Endothelial cell (in vitro differentiated cells): ENCODE measurements at places on chromosomes 6 and 20.

DNA sequence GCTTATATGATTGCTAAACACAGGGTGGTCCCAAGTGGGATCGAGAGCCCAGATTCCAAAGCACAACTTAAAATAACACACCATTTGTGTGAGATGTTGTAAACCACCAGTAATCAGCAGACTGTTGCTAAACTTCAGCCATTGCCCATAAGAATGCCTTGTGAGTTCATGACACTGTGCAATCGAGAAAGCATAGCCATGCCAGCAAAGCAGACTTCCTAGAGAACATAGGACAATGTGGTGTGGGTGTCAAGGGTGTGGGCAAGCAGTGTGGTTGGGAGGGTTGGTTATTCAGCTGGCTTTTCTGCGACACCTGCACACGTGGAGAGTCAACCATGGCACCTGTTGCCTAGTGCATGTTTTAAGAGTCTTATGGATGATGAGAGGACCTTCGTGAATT lies 16.1 kb upstream of the CALHM6 start:
- no peak for DNase-seq
- H3K27ac ChIP-seq, result no peak overlapping the region
- no peaks in the 10 kb centered on the region for H3K36me3 ChIP-seq
- peaks cover 5% of the 10 kb centered on the region for H3K27me3 ChIP-seq
- H3K4me1 ChIP-seq, result peaks cover 50% of the 10 kb centered on the region
- H3K4me3 ChIP-seq, result no peak overlapping the region

- no peaks in the 10 kb centered on the region for H3K36me3 ChIP-seq
- no peak overlapping the region for H3K27ac ChIP-seq
- peaks cover 5% of the 10 kb centered on the region for H3K27me3 ChIP-seq
- H3K4me3 ChIP-seq, result no peak overlapping the region
- H3K4me1 ChIP-seq, result peaks cover 6% of the 10 kb centered on the region
- DNase-seq, result peak; percentile 94
Measured at GRCh38 chr20:43749734-43750294, 23.0 kb upstream of the GTSF1L start.

DNA sequence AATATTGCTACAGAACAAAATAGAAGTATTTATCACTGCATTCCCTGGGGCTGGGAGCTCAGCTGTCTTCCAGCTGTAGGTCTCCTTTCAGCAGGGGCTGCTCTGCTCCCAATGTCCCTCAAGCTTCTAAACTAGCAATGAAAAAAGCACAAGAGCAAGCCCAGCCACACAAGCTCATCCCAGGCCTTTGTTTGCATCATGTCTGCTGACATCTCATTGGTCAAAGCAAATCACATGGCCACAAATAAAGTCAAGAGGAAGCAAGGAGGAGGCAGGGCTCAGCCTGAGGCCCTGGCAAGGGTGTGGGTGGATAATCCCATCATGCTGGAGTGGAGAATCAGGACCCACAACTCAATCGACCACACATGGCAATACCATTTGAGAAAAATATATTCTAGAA lies 2.2 kb upstream of the BFSP1 start:
- no peak for DNase-seq
- H3K4me3 ChIP-seq, result no peak overlapping the region
- peaks cover 6% of the 10 kb centered on the region for H3K27me3 ChIP-seq
- peaks cover 4% of the 10 kb centered on the region for H3K4me1 ChIP-seq
- H3K36me3 ChIP-seq, result no peaks in the 10 kb centered on the region

DNA sequence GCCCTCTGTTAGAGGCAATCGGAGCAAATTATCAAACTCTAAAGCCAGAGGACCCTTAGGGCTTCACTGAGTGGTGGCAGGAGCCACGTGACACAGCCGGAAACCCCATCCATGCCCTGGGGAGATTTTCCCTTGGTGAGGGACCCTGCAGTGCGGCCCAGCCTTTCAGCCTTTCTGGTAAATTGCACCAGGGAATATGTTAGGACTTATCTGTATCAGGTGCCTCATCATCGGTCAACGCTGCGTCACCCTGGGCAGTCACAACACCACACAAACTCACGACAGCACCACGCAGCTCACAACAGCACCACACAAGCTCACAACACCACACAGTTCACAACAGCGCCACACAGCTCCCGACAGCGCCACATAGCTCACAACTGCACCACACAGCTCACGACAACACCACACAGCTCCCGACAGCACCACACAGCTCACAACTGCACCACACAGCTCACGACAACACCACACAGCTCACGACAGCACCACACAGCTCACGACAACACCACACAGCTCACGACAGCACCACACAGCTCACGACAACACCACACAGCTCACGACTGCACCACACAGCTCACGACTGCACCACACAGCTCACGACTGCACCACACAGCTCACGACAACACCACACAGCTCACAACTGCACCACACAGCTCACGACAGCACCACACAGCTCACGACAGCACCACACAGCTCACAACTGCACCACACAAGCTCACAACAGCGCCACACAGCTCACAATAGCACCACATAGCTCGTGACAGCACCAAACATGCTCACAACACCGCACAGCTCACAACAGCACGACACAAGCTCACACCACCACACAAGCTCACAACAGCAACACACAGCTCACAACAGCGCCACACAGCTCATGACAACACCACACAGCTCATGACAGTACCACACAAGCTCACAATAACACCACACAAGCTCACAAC lies 199.0 kb downstream of the DLL1 start:
- no peaks in the 10 kb centered on the region for H3K36me3 ChIP-seq
- no peak for DNase-seq
- no peak overlapping the region for H3K27ac ChIP-seq

DNA sequence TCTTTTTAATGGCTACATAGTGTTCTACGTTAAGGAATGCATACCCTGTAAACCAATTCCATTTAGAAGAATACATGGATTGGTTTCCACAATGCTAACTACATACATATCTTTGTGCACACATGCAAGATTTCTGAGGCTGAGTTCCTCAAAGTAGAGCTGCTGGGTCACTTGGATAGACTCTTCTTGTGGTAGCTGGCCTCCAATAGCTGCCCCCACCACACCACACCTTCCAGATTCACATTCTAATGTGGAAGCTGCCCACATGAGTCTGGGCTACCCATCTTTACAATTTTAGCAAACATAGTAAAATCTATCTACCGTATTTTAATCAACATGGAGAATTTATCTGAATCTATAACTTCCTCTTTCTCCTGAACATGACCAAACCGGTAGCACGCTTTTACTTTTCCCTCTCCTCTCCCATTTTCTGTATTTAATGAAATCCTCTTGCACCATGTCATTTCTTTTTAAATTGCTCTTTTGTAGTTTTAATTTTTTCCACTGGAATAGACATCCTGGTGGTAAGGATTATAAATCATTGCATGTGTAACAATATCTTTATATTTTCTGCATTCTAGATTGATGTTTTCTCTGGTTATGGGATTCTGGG lies 74.7 kb upstream of the CITED2 start:
- H3K27me3 ChIP-seq, result no peaks in the 10 kb centered on the region
- H3K4me3 ChIP-seq, result no peak overlapping the region
- DNase-seq, result no peak

- DNase-seq, result no peak
- H3K27me3 ChIP-seq, result no peaks in the 10 kb centered on the region
- H3K4me1 ChIP-seq, result no peaks in the 10 kb centered on the region
- no peak overlapping the region for H3K27ac ChIP-seq
Measured at GRCh38 chr6:82217018-82217586, 30.4 kb downstream of the IBTK start.

GRCh38 chr20:36491901-36492617 lies 49.3 kb upstream of the MYL9 start:
- H3K36me3 ChIP-seq, result peaks cover 27% of the 10 kb centered on the region
- peak overlapping the region; percentile 33 for H3K4me3 ChIP-seq
- peak; percentile 28 for DNase-seq
- peak overlapping the region; percentile 96 for H3K27ac ChIP-seq
- H3K4me1 ChIP-seq, result peaks cover 34% of the 10 kb centered on the region

GRCh38 chr6:158086504-158087223 lies 81.4 kb downstream of the SERAC1 start:
- H3K4me3 ChIP-seq, result peak overlapping the region; percentile 37
- no peak for DNase-seq
- H3K36me3 ChIP-seq, result peaks cover 29% of the 10 kb centered on the region
- H3K27ac ChIP-seq, result no peak overlapping the region
- peaks cover 6% of the 10 kb centered on the region for H3K27me3 ChIP-seq

GRCh38 chr6:170134031-170134470 lies 156.8 kb downstream of the DLL1 start:
- no peaks in the 10 kb centered on the region for H3K4me1 ChIP-seq
- peaks cover 5% of the 10 kb centered on the region for H3K36me3 ChIP-seq
- no peak overlapping the region for H3K27ac ChIP-seq

DNA sequence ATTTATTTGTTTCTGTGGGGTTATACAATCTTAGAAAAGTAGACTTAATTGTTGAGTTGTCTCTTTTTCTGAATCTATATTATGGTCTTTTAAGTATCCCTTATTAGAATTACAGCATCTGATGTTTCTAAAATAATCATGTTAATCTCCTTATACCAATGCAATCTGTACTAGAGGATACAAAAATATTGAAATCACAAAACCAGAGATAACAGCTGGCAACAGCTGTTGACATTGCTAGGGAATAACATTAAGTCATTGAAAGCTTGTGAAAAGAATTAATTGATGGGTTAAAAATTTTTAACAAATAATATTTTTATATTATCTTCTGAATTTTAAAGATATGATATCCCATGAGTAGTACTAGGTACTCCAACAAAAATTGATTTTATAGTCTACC lies 162.6 kb downstream of the COL19A1 start:
- H3K4me1 ChIP-seq, result peaks cover 3% of the 10 kb centered on the region
- peaks cover 3% of the 10 kb centered on the region for H3K27me3 ChIP-seq
- no peak overlapping the region for H3K27ac ChIP-seq
- H3K4me3 ChIP-seq, result no peak overlapping the region

- no peaks in the 10 kb centered on the region for H3K36me3 ChIP-seq
- no peak for DNase-seq
- H3K4me1 ChIP-seq, result peaks cover 3% of the 10 kb centered on the region
- no peak overlapping the region for H3K27ac ChIP-seq
Measured at GRCh38 chr6:39421383-39422225, 99.1 kb upstream of the KCNK16 start.

GRCh38 chr6:72620871-72621290 lies 983 bp upstream of the KCNQ5 start:
- no peak overlapping the region for H3K27ac ChIP-seq
- peak; percentile 12 for DNase-seq
- H3K4me1 ChIP-seq, result peaks cover 15% of the 10 kb centered on the region
- peaks cover 18% of the 10 kb centered on the region for H3K27me3 ChIP-seq
- peak overlapping the region; percentile 59 for H3K4me3 ChIP-seq

GRCh38 chr20:13041574-13042457 lies 33.0 kb downstream of the SPTLC3 start:
- no peak overlapping the region for H3K27ac ChIP-seq
- DNase-seq, result no peak
- H3K36me3 ChIP-seq, result no peaks in the 10 kb centered on the region
- H3K4me1 ChIP-seq, result no peaks in the 10 kb centered on the region
- peaks cover 4% of the 10 kb centered on the region for H3K27me3 ChIP-seq
- H3K4me3 ChIP-seq, result no peak overlapping the region

GRCh38 chr6:86016567-86016966 lies 373.9 kb upstream of the SYNCRIP start:
- no peak overlapping the region for H3K27ac ChIP-seq
- no peaks in the 10 kb centered on the region for H3K4me1 ChIP-seq
- no peak overlapping the region for H3K4me3 ChIP-seq

GRCh38 chr6:154878871-154879491 lies 116.1 kb upstream of the TIAM2 start:
- H3K27ac ChIP-seq, result no peak overlapping the region
- DNase-seq, result no peak
- peaks cover 3% of the 10 kb centered on the region for H3K4me1 ChIP-seq

GRCh38 chr6:100300221-100300736 lies 164.4 kb downstream of the SIM1 start:
- no peak overlapping the region for H3K4me3 ChIP-seq
- no peak overlapping the region for H3K27ac ChIP-seq
- peaks cover 7% of the 10 kb centered on the region for H3K4me1 ChIP-seq

DNA sequence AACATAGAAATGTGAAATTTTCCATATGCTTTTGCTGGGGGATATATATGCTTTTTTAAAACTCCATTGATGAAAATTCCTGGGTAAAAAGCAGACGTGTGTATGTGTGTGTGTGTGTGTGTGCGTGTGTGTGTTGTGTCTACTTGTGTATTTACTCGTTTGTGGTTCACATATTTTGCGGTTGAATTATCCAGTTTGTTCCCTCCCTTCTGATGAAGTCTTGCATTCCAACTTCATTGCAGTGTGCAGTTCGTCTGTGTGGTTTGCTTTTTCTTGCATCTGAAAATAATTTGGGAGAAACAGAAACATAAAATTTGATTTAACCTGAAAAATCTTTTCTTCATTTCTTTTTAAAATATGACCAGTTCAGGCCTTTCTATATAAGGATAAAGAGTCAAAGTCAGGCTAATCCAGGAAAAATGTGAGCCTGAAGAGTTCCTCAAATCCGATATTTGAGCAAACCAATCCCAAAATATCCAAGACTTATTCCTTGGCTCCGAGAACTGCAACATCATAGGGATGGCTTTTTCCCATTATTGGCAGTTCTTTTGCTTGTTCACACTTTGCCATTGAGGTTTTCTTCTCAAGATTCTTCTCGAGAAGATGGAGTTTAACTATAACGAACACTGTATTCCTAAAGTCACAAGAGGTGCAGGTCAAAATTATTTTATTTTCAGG lies 202.2 kb upstream of the CCN2 start:
- peaks cover 3% of the 10 kb centered on the region for H3K4me1 ChIP-seq
- DNase-seq, result no peak
- H3K4me3 ChIP-seq, result no peak overlapping the region
- peaks cover 1% of the 10 kb centered on the region for H3K27me3 ChIP-seq

DNA sequence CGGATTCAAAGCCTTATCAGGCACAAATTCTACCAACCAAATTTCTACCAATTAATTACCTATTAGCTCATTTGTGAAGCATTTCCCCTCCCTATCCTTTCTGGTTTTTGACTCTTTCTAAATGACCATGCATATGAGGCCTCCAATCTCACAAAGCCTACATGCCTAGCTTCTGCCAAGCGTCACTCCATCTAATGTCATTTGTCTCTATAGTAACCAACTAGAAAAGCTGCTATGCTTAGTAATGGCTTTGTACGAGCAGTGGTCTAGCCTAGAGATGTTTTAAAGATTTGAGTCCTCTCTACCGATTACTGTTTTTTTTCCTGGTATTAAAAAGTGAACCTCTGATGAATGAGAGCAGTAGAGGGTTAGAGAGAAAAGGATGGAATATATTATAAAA lies 4.8 kb upstream of the ASF1A start:
- H3K4me3 ChIP-seq, result no peak overlapping the region
- no peak overlapping the region for H3K27ac ChIP-seq
- H3K4me1 ChIP-seq, result peaks cover 26% of the 10 kb centered on the region
- no peaks in the 10 kb centered on the region for H3K36me3 ChIP-seq
- H3K27me3 ChIP-seq, result peaks cover 7% of the 10 kb centered on the region

GRCh38 chr20:6711951-6712649 lies 55.4 kb upstream of the BMP2 start:
- DNase-seq, result no peak
- H3K36me3 ChIP-seq, result no peaks in the 10 kb centered on the region
- peak overlapping the region; percentile 75 for H3K27ac ChIP-seq
- H3K27me3 ChIP-seq, result no peaks in the 10 kb centered on the region

GRCh38 chr20:842547-842940 lies 9.0 kb downstream of the FAM110A start:
- peaks cover 26% of the 10 kb centered on the region for H3K4me1 ChIP-seq
- no peak for DNase-seq
- peaks cover 11% of the 10 kb centered on the region for H3K36me3 ChIP-seq
- no peak overlapping the region for H3K27ac ChIP-seq
